ENCODE measurements at places on chromosomes 13 and 19.

- no peak for DNase-seq
Observed at GRCh38 chr13:77431449-77431848, 104.1 kb upstream of the SCEL start.

DNA sequence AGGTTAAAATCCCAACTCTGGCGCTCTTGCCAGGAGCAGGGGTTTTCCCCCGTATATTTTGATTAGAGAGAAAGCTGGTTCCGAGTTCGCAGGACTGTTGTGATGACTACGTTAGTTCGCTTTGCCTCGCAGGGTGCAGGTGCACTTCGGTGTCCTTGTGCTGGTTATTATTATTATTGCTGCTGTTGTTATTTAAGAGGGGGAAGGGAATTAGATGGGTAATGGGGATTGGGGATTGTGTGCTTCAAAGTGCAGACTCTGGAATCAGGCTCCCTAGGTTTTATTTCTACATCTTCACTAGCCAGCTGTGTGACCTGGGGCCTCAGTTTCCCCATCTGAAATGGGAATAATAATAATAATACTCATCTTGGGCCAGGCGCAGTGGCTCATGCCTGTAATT is 15.2 kb downstream of the ACP7 start:
- no peak for DNase-seq

GRCh38 chr19:4877753-4878490 is 10.5 kb upstream of the PLIN3 start:
- no peak for DNase-seq

- no peak for DNase-seq
Observed at GRCh38 chr13:112261924-112262323, 114.2 kb upstream of the SPACA7 start.

GRCh38 chr13:31074756-31075155 is 86.9 kb downstream of the HSPH1 start:
- DNase-seq, result no peak

- DNase-seq, result no peak
Observed at GRCh38 chr13:73717632-73718031, 416.6 kb downstream of the KLF12 start.

GRCh38 chr19:48784527-48784926 is 26.3 kb downstream of the BCAT2 start:
- no peak for DNase-seq

- no peak for DNase-seq
Observed at GRCh38 chr13:59346999-59347723, 816.6 kb downstream of the DIAPH3 start.

DNA sequence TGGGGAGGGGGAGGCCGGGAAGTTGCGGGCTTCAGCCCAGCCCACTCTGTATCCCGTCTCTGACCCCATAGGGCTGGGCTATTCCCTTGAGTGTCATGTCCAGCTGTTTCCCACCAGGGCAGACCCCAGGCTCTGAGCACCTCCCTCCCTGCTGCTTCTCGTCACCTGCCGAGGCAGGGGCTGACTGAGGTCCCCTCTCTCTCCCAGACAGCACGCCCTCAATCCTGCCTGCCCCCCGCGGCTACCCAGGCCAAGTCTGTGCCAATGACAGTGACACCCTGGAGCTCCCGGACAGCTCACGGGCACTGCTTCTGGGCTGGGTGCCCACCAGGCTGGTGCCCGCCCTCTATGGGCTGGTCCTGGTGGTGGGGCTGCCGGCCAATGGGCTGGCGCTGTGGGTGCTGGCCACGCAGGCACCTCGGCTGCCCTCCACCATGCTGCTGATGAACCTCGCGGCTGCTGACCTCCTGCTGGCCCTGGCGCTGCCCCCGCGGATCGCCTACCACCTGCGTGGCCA is 625 bp downstream of the F2RL3 start:
- DNase-seq, result no peak

DNA sequence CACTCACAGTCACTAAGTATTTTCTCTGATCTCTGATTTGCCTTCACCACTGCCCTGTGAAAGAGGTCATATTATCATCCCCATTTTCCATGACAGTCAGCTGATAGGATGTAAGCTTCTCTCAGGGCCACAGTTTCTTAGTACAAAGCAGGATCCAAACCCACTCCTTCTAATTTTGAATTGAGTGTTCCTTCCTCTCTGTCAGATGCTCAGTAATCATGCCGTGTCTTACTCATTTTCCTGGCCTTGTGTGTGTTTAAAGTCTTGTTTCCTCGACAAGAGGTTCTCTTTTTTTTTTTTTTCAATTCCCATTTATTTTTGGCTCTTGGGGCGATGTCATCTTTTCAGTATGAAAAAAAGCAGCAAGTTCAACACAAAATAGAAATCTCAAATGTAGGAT is 72.3 kb downstream of the NAA16 start:
- DNase-seq, result no peak

- DNase-seq, result no peak
Observed at GRCh38 chr13:38180126-38180525, 169.5 kb upstream of the UFM1 start.

Measured in activated CD4-positive, alpha-beta T cell treated with anti-CD3 and anti-CD28 coated beads, Interleukin-2, amount 50 U/mL, for 24 hours (primary cell).